ENCODE measurements at places on chromosomes 11 and 22.

DNA sequence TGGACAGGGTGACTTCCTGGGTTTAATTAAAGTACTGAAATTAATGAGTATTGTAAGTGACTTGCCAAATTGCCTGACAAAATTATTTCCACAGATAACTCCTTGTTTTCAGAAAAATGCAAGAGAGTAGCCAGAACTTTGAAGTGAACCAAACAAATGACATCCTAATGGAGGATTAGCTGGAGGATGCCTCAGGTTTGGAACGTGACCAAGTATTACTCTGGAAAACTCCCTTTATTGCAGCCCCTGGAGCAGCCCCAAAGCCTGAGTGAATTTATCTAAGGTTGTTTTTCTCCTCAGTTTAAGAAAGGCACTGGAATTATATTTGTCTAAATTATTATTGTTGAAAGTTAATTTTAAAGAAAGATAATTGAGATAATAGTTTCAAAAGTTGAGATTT, 343.6 kb upstream of the MTNR1B start:
- DNase-seq, result peak; percentile 38

DNA sequence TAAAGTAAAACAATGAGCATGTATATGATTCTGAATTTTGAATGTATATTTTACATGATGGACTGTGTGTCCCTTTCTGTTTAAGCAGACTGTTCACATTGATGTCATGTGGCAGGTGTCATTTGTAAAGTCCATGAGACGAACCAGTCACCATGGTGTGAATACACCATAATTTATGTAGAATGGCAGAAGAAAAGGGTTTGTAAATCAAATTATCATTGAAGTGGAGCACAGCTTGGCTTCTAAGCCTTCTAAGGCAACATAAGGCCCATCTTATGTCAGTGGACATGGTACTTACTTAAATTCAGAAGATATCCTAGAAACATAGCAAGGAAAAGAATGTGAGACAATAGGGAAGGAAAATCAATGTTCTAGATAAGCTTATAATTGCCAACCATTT, 4.4 kb downstream of the MAP6 start:
- no peak for DNase-seq

GRCh38 chr11:72451831-72452376, 17.6 kb upstream of the CLPB start:
- no peak for DNase-seq

- DNase-seq, result no peak
These were observed 21.0 kb upstream of the SERPIND1 start for GRCh38 chr22:20752873-20753272.

DNA sequence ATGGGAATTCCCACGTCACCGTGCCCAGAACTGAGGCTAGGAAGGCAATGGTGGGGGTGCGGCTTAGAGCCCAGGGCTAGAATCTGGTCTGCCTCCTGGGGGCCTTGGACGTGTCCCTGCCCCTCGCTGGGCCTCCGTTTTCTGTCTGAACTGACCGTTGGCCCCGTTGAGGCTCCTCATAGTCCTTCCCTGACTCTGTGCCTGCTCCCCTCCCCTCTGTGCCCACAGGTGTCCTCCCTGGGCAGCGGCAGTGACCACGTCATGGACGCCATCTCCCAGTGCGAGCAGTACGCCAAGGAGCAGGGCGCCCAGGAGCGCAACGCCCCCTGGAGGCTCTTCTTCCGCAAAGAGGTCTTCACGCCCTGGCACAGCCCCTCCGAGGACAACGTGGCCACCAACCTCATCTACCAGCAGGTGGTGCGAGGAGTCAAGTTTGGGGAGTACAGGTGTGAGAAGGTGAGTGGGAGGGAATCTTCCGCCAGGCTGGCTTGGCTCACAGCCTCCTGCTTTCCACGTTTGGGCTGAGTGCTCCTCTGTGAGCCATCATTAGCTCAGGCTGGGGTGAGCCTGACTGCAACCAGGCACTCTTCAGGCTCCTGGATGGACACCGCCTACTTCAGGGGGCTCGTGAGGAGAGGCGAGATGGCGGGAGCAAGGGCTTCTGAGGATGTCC, 63.9 kb downstream of the MYO7A start:
- DNase-seq, result no peak

GRCh38 chr11:113578033-113578380, 102.8 kb upstream of the DRD2 start:
- DNase-seq, result no peak

DNA sequence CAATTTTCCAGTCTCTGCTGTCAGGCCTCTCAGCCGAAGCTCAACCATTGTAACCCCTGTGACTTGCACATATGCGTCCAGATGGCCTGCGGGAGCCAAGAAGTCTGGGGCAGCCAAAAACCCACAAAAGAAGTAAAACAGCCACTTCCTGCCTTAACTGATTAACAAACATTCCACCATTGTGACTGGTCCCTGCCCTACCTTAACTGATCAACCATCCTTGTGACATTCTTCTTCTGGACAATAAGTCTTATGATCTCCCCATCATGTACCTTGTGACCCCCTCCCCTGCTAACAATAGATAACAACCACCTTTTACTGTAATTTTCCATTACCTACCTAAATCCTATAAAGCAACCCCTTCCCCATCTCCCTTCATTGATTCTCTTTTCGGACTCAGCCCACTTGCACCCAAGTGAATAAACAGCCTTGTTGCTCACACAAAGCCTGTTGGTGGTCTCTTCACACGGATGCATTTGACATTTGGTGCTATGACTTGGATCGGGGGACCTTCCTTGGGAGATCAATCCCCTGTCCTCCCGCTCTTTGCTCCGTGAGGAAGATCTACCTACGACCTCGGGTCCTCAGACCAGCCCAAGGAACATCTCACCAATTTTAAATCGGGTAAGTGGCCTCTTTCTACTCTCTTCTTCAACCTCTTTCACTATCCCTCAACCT, 1.3 kb upstream of the NDUFC2 start:
- DNase-seq, result no peak

GRCh38 chr11:47468598-47469214, 19.8 kb upstream of the RAPSN start:
- DNase-seq, result no peak

- DNase-seq, result no peak
These were observed 505.3 kb downstream of the SOX6 start for GRCh38 chr11:15851051-15851498.

GRCh38 chr11:59479906-59480305, 6.8 kb downstream of the OR4D10 start:
- no peak for DNase-seq

DNA sequence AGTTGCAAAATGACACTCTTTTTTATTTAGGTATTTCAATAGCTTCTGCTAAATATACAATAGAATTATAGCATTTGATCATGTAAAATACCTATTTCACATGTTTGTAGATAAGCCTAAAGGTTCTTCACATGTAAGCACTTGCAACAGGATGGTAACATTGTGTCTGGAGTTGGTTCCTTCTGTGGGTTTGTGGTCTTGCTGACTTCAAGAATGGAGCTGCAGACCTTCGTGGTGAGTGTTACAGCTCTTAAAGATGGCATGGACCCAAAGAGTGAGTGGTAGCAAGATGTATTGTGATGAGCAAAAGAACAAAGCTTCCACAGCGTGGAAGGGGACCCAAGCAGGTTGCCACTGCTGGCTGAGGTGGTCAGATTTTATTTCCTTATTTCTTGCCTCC, 246.4 kb upstream of the PDGFD start:
- no peak for DNase-seq

- no peak for DNase-seq
These were observed 3.6 kb downstream of the LRFN4 start for GRCh38 chr11:66860449-66860831.

- DNase-seq, result no peak
These were observed 113.0 kb upstream of the FGF3 start for GRCh38 chr11:69931994-69932910.

DNA sequence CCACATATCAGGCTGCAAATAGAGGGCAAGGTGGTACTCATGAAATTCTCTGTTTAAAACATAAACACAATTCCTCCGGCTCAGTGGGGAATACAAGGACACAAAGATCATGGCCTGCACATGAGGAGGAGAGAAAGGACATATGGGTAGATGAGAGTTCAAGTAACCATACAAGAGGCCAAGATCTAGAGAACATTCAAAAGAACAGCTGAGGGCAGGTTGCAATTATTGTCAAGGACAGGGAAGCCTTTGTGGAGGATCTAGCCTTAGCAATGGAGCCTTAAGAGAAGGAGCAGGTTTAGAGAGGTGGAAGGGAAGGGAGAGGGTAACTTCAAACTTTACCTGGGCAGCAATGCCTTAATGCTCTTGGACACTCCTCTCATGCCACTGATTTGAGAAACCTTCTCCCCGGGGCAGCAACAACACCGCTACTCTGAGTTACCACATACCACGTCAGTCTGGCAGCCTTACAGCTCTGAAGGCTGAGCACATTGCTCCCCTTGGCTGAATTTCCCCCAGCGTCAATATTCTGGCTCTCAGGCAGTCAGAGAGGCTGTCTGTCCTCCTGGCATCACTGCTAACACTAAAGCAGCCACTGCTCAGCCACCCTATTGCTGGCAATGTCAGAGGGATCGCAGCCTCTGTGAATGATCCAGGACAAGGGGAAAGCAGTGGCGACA, 55.5 kb downstream of the CLPB start:
- DNase-seq, result no peak

- no peak for DNase-seq
These were observed 46.5 kb downstream of the NEU3 start for GRCh38 chr11:75035256-75035655.

GRCh38 chr11:1559111-1559951, 12.7 kb downstream of the DUSP8 start:
- no peak for DNase-seq

- no peak for DNase-seq
These were observed 31.6 kb downstream of the CPT1A start for GRCh38 chr11:68810164-68810563.

GRCh38 chr11:103681855-103682254, 354.6 kb upstream of the DDI1 start:
- no peak for DNase-seq

DNA sequence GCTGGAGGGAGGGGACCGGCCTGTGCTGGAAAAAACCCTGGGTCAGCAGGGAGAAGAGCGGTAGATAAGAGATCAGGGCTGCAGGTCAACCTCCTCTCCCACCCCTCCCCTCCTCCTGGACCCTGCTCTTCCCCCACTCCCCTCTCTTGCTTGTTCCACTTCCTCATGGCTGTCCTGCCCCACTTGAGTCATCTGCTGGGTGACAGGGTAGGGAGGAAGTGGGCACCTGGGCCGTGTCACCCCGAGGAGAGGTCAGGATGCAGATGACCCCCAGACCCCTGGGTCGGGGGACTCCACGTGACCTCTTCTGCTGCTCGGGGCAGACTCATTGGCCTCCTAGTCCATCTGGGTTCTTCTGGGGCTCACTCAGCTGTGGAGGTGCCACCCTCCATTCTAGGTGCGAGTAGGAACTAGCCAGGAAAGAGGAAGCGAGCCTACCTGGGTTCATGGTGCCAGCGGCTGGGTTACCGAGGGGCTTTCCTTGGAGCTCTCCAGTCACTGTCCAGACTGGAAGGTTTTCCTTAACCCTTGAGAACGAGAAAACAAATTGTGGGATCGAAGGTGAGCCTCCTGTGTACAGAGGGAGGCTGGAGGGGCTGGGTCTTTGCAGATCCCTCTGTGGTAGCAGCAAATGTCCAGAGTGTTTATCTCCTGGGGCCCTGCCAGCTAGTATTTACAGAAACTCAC, 6.5 kb downstream of the APOL2 start:
- no peak for DNase-seq

DNA sequence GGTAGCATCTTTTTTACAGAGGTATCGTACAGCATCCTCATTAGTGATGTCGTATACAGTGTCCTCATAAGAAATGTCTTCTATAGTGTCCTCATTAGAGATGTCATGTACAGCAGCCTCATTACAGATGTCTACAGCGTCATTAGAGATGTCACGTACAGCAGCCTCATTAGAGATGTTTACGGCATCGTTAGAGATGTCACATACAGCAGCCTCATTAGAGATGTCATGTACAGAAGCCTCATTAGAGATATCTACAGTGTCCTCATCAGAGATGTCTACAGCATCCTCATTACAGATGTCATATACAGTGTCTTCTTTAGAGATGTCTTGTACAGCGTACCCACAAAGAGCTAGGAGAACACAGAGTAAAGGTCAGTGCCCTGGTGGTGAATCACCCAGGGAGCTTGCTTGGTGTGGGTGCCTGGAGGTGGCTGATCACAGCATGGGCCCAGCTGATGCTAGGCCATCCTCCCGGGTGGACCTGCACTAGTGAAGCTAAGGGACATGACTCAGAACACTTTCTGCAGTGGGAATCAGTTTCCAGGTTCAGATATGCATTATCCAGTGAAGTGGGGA, 109.2 kb downstream of the IGLL1 start:
- no peak for DNase-seq

GRCh38 chr11:70327717-70328116, 57.2 kb downstream of the PPFIA1 start:
- no peak for DNase-seq

GRCh38 chr11:63535734-63536133, 874 bp upstream of the PLAAT4 start:
- DNase-seq, result no peak

- no peak for DNase-seq
These were observed 34.0 kb upstream of the EIF3D start for GRCh38 chr22:36563001-36563400.

GRCh38 chr11:73342633-73343032, 33.6 kb upstream of the RELT start:
- DNase-seq, result no peak

DNA sequence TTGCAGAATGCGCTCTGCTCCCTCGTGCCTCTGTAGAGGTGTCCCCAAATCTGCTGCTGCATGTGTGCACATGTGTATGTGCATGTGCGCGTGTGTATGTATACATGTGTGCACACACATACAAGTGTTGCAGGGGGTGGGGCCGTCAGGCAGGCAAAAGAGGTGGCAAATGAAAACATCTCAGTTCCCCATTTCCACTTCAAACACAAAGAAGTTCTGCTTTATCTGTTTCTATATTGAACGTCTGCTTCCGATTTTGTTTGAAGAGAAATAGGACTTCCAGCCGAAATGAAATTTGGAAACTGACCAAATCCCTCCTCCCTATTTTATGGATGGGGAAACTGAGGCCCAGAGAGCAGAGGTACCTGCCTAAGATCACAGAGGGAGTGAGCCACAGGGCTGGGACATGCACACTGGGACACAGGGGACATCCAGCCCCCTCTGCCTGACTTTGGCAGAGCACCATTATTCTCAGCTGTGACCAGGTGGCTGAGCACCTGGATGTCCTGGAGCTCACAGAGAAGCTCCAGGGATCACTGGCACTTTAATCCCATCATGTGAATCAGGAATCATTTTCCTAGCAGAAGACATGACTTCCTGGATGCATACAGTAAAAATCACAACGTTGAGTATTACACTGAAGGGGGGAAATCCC, 41.2 kb upstream of the ALX4 start:
- DNase-seq, result no peak
